ENCODE measurements at places on chromosomes 6 and 20.

GRCh38 chr6:25061289-25061936 is 125.7 kb upstream of the RIPOR2 start:
- DNase-seq, result no peak

DNA sequence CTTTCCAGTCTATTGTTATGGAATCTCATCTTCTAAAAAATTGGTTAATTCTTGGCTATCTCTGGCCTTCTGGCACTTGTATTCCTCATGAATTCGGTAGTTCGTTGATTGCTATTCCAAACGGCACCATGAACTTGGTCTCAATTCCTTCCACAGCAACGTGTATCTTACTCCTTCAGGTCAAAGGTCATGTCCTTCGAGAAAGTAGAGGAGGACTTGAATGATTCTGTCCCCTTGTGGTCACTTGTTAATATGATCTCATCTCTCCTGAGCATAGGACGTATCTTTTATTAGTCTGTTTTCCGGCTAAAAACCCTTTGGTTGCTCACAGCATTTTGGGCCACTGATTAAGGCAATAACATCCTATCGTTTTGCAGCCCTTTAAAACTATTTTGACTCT is 9.4 kb downstream of the TLDC2 start:
- DNase-seq, result no peak

DNA sequence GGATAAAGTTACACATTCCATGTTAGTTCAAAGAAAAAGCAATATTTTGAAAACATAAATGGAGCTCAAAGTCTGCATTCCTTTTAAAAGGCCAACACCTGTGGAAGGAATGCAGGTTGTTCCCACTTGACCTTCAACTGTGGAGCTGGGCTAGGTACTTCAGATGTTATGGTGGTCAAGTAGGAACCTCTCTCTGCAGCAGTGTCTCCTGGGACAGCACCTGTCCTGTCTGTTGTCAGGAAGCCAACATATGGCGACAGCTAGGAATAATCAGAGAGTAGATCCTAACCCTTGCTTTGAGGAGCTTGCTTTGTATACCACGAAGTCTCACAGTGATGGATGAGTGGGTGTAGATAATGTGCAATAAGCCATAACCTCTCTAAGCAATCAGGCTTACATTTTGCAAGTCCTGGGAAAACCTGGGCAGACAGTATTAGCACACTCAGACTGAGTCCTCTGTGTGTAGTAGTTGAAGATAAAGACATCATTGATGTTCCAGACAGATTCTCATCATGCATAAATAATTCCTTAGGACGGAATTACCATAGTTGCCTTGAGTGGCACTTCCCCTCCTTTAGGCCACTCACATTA is 347.5 kb downstream of the PRL start:
- DNase-seq, result no peak

- DNase-seq, result no peak
Observed at GRCh38 chr6:119379809-119380208, 30.2 kb upstream of the MAN1A1 start.

- no peak for DNase-seq
Observed at GRCh38 chr6:3997177-3997770, 81.7 kb downstream of the FAM217A start.

DNA sequence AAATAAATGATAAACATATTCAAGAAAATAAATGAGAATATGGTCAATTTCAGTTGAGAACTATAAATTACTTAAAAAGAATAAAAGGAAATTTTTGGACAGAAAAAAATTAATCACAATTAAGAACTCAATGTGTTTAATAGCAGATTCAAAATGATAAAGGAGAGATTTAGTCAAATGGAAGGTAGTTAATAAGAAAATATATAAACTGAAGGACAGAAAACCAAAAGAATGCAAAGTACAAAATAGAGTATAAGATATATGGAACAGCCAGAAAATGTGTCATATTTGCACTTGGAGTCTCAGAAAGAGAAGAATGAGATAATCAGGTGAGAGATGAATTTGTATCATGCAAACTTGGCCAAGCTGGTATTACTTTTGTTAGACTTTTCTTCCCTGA is 201.8 kb upstream of the ARID1B start:
- DNase-seq, result no peak

- DNase-seq, result no peak
Observed at GRCh38 chr6:149230712-149231460, 86.6 kb upstream of the TAB2 start.

DNA sequence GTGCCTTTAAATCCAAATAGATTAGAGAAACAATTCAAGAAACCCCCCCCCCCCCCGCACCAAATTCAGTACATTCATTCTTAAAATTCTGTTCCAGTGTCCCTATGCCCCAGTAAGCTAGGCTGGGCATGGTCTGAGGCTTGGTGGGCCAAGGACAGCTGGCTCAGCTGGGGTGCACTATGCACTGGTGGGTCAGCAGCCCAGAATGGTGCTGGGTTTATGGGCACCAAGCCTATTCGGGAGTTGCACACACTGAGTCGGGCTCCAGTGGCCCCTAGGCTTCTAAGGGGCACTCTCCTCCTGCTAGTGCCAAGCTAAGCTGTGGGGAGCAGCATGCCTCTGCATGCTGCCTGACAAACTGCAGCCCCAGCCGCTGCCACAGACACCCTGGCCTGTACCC is 20.1 kb upstream of the HLA-B start:
- no peak for DNase-seq

DNA sequence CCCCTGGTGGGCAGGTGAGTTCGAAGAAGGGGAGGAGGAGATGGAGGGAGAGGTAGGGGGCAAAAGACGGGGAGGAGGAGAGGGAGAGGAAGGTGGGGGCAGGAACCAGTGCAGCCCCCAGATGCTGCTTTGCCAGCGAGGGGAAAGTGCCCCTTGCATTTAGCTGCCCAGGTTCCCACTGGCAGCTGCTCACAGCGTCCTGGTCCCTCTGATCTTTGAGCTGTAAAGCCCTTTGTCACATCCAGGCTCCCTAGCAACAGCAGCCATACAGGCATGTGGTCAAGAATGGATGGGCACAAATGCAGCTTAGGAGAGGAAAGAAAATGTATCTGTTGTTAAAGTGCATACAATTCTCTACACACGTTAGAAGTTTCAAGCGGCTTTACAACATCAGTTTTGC is 160.9 kb downstream of the CD83 start:
- no peak for DNase-seq

DNA sequence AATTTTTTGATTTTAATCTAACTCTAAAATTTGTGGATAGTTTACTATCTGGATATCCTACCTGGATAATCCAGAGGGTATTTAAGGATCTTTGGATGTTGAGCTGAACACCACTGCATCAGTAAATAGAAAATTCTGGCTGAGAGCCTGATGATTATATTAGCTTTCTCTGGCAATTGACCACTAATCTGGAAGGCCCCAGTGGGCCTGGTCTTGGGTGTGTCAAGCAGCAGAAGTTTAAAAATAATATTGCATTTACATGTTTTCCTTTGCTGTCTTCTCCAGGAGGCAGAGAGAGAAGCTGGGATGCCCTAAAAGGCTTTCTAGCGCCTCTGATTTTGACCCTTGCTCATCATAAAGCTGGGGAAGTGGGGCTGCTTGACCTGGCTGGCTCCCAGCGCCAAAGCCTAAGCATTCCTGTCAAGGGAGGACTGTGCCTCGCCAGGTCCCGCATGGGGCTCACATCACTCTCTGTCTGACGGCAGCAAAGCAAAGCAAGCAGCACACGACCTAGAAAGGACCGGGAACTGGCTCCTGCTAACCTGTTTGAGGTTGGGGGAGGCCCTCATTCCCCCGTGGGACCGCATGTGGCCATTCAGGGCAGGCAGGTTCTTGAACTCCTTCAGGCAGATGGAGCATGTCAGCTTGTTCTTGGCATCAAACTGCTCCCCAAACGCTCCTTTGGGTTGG is 46.6 kb upstream of the MRPS10 start:
- DNase-seq, result no peak

GRCh38 chr20:38999965-39000910 is 38.1 kb downstream of the DHX35 start:
- DNase-seq, result no peak

- no peak for DNase-seq
Observed at GRCh38 chr20:9036593-9036992, 32.3 kb upstream of the PLCB4 start.

GRCh38 chr6:19301980-19302379 is 535.2 kb upstream of the ID4 start:
- no peak for DNase-seq

DNA sequence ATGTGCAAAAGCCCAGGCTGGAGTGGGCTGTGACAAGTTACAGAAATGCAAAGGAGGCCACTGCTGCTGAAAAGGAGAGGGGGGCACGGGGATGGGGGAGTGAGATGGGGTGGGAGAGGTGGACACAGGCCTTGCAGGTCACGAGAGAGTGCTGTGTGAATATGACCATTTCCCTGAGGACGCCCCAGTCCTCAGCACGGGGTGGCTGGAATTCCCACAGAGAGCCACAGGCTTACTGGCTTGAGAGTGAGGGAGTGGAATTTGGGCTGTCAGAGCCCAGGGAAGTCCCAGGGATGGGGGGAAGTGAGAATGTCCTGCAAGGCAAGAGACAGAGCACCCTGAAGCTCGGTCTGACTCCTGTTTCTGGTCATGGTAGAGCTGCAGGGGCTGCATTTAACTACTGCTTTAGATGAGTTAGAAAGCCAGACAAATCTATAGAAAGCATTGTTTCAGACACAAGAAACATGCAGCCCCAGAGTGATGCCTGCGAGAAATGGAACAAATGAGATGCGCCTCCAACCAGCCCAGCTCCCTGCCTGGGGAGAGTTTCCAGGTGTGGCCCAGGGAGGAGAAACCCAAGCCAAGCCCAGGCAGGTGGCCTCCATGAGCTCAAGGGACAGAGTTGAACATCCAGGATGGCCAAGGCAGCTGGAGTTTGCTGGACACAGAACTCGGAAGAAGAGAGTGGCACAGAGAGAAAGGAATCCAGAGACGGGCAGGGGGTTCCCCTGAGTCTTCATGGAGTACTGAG is 30.5 kb downstream of the NPEPL1 start:
- DNase-seq, result no peak

DNA sequence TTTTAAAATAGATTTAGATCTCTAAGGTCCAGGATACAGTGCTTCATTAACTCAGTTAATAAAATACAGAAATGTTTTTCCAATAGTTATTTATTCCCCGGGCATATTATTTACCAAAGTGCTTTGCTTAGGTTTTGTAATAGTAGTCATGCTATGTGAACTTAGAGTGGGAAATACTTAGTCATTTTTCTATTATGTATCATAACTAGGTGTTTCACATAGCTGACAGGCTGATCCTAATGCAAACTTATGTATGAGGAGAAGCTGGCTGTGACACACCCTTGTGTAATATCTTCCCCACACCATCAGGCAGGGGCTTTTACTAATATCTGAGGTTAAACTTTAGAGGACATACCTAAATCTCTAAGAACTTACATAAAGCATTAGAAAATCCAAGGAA is 277.7 kb upstream of the RIMS1 start:
- DNase-seq, result no peak

GRCh38 chr20:45268531-45268930 is 14.2 kb upstream of the SLPI start:
- DNase-seq, result no peak

DNA sequence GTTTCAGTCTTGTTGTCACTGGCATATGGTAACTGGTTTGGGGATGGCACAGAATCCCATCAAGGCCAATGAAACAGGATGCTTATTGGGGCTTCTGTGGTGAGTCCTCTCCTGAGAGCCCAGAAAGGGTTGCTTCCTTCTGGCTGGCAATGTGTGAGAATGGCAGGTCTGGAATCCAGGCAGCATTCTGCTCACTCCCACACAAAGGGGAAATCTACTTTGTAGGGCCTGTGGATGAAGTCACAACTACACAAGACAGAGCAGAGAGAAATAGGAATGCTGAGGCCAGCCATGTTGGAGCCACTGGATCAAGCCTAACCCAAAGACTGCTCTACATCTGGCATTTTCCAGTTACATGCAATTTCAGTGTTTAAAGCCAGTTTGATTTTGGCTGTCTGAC is 15.7 kb downstream of the PLAGL2 start:
- no peak for DNase-seq

GRCh38 chr6:82251942-82252341 is 4.4 kb upstream of the IBTK start:
- DNase-seq, result no peak

- no peak for DNase-seq
Observed at GRCh38 chr6:1895721-1896120, 286.0 kb downstream of the FOXC1 start.

DNA sequence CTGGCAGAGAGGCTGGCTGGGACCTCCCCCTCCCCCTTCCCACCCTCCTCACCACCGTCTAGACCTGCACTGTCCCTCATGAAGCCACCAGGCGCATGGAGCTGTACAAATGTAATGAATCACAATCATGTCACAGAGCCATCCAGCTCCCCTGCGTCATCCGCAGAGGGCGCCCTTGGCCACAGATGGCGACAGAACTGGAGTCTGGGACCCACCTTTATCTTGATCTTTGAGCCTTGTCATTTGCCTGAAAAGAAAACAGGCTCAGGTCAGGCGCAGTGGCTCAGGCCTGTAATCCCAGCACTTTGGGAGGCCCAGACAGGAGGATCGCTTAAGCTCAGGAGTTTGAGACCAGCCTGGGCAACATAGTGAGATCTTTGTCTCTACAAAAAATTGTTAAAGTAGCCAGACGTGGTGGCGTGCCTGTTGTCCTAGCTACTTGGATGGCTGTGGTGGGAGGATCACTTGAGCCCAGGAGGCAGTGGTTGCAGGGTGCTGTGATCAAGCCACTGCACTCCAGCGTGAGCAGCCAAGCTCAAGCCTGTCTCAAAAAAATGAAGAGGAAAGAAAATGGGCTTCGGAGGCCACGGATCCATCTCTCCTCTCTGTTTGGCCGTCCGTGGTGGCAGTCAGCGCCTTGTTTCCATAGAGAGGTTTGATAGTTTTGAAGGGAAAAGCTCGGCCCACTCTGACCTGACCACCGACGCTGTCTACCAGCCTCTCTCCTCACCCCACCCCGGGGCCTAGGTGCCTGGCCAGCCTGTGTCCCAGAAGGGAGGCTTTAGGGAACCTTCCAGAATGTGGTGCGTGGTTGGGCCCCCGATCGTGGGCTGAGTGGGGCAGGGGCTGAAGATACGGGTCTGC is 6.2 kb downstream of the COL9A3 start:
- no peak for DNase-seq

- no peak for DNase-seq
Observed at GRCh38 chr6:68108233-68108835, 526.7 kb upstream of the ADGRB3 start.

GRCh38 chr6:155807243-155807642 is 351.6 kb upstream of the NOX3 start:
- no peak for DNase-seq

GRCh38 chr6:2485116-2485515 is 239.7 kb upstream of the GMDS start:
- DNase-seq, result no peak

DNA sequence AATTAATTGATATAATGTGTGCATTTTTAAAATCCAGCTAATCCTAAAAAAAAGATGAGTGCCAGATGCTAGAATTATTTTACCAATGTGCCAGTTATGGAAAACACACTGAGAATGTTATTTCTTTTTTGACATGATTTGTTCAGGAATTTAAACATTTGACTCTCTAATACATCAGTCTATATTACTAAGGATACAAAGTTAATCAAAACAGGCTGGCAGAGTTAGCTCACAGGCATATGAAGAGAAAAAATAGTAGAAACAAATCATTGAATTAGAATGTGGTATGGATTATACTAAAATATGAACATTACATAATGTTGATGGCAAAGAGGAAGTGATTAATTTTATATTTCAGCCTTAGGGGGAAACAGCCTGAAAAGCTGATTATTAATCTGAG is 368.3 kb upstream of the GJE1 start:
- DNase-seq, result no peak

Measured in SIG-M5 (cell line).